MM.1S (cell line): ENCODE measurements at places on chromosomes 16 and 17.

GRCh38 chr17:32227910-32228309, 37.7 kb upstream of the RHBDL3 start:
- H3K4me1 ChIP-seq: no peaks in the 10 kb centered on the region
- no peak overlapping the region for H3K4me3 ChIP-seq
- DNase-seq: no peak
- H3K27ac ChIP-seq: no peak overlapping the region
- no peaks in the 10 kb centered on the region for H3K36me3 ChIP-seq

DNA sequence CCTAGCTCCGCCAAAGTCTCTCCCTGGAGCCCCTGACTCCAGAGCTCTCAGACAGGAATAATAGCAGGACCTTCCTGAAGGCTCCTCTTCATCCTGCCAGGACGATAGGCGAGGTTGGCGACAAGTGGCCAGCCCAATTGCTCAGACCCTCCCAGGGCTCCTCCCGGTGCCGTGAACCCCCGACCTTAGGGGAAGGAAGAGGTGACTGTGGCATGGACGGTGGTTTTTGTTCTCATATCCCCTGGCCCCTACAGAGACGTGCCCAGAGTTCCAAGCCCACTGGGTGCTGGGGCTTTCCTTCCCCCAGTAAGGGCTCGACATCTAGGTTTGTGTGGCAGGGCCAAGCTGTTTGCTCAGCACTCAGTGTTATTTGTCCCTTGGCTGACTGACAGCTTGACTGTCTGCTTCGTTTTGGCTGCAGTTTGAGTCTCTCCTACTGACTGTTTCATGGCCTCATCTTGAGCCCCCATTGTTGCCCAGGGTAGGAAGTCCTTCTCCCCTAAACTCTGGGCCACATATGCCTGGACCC, 4.6 kb upstream of the ADCY7 start:
- H3K36me3 ChIP-seq: no peaks in the 10 kb centered on the region
- DNase-seq: no peak
- no peak overlapping the region for H3K4me3 ChIP-seq
- H3K27me3 ChIP-seq: no peaks in the 10 kb centered on the region
- H3K4me1 ChIP-seq: peaks cover 15% of the 10 kb centered on the region

- no peak overlapping the region for H3K27ac ChIP-seq
- H3K4me3 ChIP-seq: no peak overlapping the region
- no peaks in the 10 kb centered on the region for H3K27me3 ChIP-seq
- no peak for DNase-seq
Observed at GRCh38 chr16:22694887-22695382, 119.0 kb upstream of the HS3ST2 start.

DNA sequence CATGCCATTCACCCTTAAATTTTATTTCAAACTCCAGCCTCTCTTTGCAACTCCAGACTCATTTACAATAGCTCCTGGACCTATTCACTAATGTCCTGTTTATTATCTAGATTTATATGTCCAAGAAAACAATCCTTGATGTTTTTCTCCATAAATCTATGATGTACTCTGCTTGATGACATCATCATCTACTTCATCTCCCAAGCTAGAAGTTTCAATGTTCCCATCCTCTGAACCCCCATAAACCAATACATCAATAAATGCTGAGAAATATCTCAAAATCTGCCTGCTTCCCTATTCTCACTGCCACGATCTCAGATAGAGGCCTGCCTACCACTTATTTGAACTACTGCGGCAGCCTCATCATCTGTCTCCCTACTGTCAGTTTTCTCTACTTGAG, 4.2 kb downstream of the CEP112 start:
- no peak overlapping the region for H3K27ac ChIP-seq
- DNase-seq: no peak
- H3K4me3 ChIP-seq: no peak overlapping the region
- peaks cover 7% of the 10 kb centered on the region for H3K4me1 ChIP-seq

- DNase-seq: no peak
- no peaks in the 10 kb centered on the region for H3K27me3 ChIP-seq
- H3K27ac ChIP-seq: no peak overlapping the region
- no peaks in the 10 kb centered on the region for H3K36me3 ChIP-seq
Observed at GRCh38 chr17:7862692-7863437, 5.1 kb downstream of the CYB5D1 start.

DNA sequence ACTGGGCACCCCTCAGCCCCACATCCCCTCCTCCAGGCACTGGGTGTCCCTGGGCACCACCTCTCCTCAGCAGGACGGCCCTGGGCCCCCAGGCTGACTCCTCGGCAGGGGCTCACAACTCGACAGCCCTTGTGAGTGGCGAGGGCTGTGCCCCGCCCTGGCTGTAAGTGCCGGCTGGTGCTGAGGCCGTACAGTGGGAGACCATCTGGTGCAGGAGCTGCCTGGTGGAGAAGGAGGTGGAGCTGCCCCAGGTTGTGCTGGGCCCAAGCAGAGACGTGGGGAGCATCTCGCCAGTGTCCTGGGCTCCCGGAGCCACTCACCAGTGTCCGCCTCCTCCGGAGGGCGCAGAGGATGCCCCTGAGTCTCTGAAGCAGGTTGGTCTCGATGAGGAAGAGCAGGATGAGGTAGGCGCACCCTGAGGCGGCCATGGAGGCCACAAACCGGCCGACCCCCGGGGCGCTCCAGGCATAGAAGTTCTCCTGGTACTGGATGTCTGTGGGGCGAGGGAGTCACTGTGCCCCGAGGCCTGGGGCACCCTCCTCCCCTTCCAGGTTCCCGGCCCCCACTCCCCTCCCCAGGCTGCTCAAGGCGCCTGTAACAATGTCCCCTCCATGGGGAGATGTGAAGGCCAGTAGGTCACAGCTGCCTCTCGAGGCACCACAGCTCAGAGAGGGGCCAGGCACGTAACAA, 15.1 kb upstream of the RNPS1 start:
- H3K27ac ChIP-seq: no peak overlapping the region
- H3K36me3 ChIP-seq: no peaks in the 10 kb centered on the region
- DNase-seq: no peak
- H3K27me3 ChIP-seq: peaks cover 99% of the 10 kb centered on the region
- no peak overlapping the region for H3K4me3 ChIP-seq
